Stimulated activated CD4-positive, alpha-beta T cell treated with anti-CD3 and anti-CD28 coated beads, Interleukin-12 subunit alpha, Interleukin-12 subunit beta, amount 100 ng/mL, for 48 hours (primary cell): ENCODE measurements at places on chromosomes 2 and 18.

DNA sequence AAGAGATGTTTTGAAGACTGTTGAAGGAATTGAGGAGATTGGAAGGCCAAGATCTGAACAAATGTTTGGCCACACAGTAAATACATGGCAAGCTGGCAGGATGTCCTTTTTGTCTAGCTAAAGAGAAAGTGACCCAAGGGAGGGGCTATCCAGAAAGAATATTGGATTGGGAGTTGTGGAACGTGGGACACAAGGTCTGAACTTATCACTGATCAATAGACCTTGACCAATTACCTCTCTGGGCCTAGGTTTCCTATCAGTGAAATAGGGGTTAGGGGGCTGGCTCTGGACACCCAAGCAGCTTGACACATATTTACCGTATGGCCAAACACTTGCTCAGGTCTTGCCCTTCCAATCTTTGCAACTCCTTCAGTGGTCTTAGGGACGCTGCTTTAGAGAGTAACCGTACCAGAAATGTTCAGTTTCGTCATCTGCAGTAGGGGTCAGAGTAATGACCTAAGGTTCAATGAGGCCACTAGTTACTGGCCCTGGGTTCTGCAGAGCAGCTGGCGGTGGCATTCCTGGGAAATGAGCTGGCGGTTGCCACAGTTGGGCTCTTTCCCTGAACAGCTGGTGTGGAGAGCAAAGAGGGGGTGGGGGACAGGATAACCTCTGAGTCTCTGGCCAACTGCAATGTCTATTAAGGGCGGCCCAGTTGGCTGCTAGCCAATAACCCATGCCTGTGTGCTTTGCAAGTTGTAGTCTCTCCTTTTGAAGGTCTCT lies 70.1 kb upstream of the STPG4 start:
- DNase-seq: no peak

DNA sequence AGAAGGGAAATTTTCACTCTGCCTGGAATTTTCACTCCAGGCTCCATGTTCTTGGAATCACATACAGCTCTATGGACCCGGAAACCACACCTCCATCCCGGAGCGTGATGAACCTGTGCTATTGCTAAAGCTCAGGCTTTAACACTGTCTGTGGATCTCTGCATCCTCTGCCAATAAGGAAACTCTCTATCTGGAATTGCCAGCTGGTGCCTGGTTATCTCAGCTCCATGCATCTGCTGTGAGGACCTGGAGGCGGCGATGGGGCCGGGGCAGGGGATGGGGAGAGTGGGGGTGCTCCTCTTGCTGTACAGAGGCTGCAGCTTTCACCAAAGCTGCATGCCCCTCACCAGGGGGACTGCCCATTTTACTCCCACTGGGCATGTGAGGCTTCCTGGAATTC lies 754.0 kb upstream of the SOX11 start:
- DNase-seq: no peak

DNA sequence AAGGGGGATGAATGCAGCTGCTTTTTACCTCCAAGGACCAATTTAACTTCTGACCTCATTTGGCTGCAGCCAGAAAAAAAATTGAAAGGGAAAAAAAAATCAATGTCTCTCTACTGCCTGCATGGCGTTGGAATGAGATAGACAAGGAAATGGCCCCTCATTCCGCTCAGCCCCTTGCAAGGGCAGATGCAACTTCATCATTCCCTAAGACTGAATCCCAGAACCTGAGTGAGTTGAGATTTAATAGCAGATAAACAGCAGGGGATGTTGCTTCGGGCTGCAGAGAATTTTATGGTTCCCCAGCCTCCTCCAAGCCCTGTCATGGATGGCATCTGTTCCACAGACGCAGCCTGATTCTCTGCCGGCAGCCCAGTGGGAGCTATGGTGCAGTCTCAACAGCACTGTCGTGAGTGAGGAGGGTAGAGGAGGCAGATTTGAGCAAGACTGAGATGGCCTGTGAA lies 49.0 kb downstream of the CAPN13 start:
- no peak for DNase-seq

DNA sequence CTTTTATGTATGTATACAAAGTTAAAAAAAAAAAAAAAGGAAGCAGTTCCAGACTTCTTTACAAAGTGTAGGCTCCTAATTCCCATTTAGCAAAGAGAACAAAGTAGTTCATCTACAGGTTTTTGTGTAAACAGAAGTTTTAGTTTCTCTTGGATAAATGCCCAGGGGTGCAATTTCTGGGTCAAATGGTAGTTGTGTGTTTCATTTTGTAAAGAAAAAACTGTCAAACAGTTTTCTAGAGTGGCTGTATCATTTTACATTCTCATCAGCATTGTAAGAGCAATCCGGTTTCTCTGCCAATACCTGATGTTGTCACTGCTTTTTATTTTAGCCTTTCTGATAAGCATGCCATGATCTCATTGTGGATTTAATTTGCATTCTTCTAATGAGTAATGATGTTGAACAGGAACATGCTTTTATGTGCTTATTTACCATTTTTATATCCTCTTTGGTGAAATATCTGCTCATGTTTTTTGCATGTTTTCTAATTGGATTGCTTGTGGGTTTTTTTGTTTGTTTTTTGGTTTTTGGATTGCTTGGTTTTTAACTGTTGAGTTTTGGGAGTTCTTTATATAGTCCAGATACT lies 16.6 kb upstream of the PSME4 start:
- DNase-seq: no peak

- no peak for DNase-seq
These were observed 109.0 kb downstream of the CERS6 start for GRCh38 chr2:168565112-168565511.

DNA sequence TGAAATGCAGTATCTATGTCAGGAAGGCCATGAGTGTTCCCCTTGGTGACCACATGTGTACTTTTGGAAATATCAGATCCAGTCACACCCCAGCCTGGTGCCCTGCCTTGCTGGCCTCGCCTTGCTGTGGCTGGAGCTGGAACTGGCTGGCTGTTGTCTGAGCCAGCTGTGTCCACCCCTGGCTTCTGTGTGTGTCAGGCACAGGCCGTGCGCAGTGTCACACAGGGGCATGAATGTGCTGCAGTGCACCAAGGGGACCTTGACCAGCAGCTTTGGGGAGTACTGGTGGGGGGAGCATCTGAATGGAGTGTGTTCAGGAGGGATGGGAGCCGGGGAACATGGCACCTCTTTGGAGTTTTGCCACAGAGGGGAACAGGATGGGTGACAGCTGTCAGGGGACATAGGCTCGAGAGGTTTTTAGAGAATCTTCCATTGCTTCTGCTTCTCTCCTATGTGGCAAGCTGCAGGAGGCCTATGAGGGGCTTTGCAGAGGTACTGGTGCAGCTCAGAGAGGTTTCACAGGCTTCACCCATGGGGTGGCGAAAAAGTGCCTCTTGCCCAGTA lies 44.7 kb upstream of the FAHD2A start:
- no peak for DNase-seq
